ENCODE measurements at places on chromosomes 5 and 9. TPM values are rescaled to one million over a fixed set of nuclear protein-coding genes. Genes with fewer than 3 reads are reported as not detected.

DNA sequence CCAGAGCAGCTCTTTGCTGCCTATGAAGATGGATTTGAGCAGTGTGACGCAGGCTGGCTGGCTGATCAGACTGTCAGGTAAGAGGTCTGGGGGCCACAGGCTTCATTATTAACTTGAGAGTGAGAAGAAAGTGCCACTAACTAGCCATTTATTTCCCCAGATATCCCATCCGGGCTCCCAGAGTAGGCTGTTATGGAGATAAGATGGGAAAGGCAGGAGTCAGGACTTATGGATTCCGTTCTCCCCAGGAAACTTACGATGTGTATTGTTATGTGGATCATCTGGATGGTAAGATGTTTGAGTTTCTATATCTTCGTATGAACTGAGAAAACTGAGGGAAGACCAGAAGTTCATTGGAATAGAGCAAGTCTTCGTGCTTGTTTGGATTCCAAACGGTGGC, 22.1 kb downstream of the VCAN start:
- no peak for DNase-seq

- DNase-seq = no peak
These were observed 285.5 kb upstream of the VLDLR start for GRCh38 chr9:2336055-2336454.

- DNase-seq = no peak
These were observed 155.3 kb upstream of the PPP1R26 start for GRCh38 chr9:135324329-135324728.

DNA sequence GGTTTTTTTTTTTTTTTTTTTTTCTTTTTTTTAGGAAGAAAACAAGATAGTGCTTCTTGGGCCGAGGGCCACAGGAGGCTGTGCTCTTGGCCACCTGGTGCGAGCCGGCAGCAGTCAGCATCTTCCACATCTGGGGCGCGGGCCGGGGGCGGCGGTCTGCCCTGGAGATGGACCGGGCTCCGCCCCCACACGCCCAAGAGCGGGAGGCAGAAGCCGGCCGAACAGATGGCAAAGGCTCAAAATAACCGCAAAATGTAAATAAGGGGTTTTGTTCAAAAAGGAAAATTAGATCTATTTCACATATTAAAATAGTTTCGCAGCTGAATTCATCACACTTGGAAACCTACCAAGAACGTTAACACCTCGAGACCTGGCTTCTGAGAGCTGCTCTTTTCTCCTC, 51.5 kb upstream of the UBAC1 start:
- peak; percentile 65 for DNase-seq

DNA sequence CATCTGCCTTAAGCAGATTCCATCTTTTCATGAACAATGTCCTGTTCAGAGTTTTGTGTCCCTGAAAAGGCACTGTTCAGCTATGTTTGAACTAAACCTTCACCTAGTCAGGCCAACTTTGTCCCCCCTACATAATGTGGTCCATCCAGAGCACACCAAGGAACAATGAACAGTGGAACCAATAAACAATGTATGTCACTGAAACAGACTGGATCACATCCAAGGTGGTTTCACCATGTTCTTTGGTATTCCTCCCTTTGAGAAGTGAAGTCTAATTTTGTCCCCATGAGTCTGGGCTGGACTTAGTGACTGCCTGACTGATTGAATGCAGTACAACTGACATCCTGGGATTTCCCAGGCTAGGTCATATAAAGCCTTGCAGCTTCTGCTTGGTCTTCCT, 174.5 kb downstream of the SLC24A2 start:
- DNase-seq = no peak

- DNase-seq = no peak
These were observed 23.9 kb upstream of the KIF2A start for GRCh38 chr5:62282064-62282463.

DNA sequence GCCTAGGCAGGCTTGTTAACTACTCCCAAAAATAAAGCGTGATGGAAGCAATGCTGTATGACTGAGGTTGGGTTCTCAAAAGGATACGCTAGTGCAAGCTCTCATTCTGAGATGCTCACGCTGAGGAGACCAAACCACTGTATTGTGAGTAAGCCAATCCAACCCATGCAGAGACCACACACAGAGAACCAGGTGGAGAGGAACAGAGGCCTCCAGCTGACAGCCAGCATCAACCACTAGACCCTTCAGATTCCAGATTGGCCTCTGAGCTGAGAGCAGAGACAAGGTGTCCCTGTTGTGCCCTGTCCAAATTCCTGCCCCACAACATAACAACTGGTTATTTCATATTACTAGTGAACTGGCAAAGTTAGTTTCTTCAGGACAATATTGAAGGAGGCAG, 4.5 kb downstream of the TSTD2 start:
- DNase-seq = no peak

- no peak for DNase-seq
These were observed 72.9 kb upstream of the PAM start for GRCh38 chr5:102682101-102682647.

GRCh38 chr5:58484505-58484904, 6.7 kb upstream of the GAPT start:
- no peak for DNase-seq

- no peak for DNase-seq
These were observed 198.4 kb upstream of the MEF2C start for GRCh38 chr5:89081360-89081759.

DNA sequence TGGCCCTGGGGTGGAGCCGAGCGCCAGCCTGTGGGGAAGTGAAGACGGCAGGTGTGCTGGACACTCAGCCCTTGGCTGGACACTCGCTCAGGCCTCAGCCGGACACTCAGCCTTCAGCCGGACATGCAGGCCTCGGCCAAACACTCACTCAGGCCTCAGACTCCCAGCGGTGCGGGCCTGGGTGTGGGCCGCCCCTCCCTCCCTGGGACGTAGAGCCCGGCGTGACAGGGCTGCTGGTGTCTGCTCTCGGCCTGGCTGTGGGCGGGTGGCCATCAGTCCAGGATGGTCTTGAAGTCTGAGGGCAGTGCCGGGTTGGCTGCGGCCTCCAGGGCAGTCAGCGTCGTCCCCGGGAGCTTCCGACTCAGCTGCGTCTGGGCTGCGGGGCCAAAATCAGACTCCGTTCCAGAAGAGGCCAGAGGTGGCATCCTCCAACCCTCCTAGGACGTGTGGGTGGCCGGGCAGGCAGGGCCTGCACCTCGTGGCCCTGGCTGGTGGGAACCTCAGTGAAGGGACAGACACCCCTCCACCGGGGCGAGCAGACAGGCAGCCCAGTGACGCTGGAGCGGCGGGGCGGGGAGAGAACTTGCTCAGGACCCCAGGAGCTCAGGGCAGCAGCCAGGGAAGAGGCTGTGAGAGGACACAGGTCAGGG, 28.4 kb downstream of the SLC6A18 start:
- no peak for DNase-seq

GRCh38 chr5:181212080-181212479, 7.1 kb upstream of the TRIM7 start:
- DNase-seq = peak; percentile 5

GRCh38 chr9:25678147-25678666, at the start of gene TUSC1:
TSS of gene TUSC1 (minus strand) at chr9:25678444. CDS start at chr9:25678312, 132 bp downstream.
- DNase-seq = peak; percentile 97

DNA sequence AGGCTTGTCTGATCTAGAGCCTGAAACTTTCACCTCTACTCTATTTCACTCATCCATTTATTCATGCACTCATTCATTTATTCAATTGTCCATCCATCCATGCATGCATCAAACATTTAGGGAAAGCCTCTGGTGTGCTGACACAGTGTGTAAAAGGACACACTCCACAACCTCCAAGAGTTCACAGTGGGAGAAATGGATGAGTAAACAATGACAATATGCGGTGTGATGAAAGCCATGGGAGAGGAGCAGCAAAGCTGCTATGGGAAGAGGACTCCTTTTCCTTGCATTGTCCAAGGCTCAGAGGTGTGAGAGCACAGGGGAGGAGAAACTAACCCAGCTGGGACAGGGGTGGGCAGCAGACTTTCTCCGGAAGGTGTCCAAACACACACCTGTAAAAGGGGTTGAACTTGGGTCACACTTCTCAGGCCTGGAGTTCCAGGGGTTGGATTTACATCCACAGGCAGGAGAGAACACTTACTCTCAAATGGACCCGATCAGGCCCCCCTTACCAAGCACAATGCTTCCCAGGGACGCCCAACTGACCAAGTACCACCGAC, 21.2 kb upstream of the PFDN1 start:
- DNase-seq = no peak

GRCh38 chr5:179239256-179240135, 105.8 kb downstream of the ADAMTS2 start:
- DNase-seq = peak; percentile 55

- peak; percentile 86 for DNase-seq
These were observed 17.5 kb upstream of the DHFR start for GRCh38 chr5:80672140-80672736.

- DNase-seq = no peak
These were observed 99.8 kb downstream of the RPS23 start for GRCh38 chr5:82178378-82178777.

GRCh38 chr5:173310861-173311785, 17.1 kb downstream of the STC2 start:
- DNase-seq = peak; percentile 87

- DNase-seq = no peak
These were observed 93.7 kb downstream of the PDE4D start for GRCh38 chr5:59799668-59800346.

GRCh38 chr5:111229871-111230810, 6.0 kb downstream of the CAMK4 start:
- DNase-seq = no peak

DNA sequence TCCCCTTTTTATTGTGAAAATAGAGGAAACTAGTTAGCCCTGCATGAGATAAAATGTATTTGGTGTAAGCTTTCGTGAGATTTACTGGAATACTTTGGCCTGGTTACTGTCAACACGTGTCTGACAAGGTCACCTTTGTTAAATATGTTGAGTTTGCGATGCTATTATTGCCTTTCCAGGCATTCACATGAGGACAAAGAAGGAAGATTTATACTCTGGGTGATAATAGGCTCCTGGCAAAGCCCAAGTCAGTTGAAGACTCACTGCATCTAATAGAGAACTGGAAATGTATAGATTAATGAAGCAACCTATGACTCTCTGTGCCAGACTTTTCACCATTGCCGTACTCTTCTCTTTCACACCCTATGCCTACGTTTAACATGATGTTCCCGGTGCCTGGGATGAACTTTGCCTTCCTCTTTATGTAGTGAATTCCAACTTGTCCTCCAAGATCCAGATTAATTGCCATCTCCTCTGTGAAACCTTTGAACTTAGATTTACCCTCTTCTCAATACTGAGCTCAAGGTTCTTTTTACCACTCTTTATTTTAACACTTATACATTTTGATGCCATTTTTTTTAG, 33.9 kb downstream of the ITGA2 start:
- DNase-seq = no peak

GRCh38 chr5:39555788-39556187, 131.0 kb upstream of the DAB2 start:
- DNase-seq = no peak

- no peak for DNase-seq
These were observed 217.6 kb downstream of the CAAP1 start for GRCh38 chr9:26675035-26675434.

GRCh38 chr9:133682818-133683585, 46.8 kb downstream of the DBH start:
- DNase-seq = no peak

DNA sequence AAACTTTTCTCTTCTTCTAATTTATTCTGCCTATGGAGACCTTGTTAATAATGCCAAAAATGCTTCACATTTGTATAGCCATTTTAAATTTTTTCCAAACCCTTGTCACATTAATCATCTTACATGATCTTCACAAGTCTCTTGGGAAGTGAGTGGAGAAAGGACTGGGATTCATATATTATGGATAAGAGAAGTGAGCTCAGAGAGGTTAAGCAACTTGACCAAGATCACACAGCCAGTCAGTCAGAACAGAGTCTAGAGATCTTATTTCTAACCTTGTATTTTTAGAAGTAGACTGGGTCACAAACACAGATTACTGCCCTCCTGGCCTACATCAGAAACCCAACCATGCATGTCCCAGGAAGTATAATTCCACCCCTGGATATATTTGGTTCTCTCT, 218.0 kb upstream of the ADRA1B start:
- DNase-seq = no peak

DNA sequence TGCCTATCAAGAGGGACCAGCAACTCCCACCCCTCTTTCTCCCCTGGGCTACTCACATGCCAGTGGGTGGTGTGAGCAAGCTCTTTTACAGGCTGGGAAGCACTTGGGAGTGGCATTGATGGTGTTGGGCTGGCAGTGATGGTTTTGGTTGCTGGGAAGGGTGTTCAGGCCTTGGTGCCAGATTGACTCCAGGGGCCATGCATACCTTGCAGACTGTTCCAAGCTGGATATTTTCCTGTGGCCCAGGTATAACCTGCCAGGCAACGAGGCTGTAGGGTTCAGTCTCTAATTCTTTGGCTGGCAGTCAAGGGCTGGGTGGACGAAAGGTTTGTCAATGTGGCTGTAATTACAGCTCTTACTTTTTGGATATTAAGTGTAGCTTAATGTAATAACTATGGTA, 177.3 kb downstream of the MACROH2A1 start:
- peak; percentile 63 for DNase-seq

GRCh38 chr9:84667571-84668195, 1.8 kb upstream of the NTRK2 start:
- DNase-seq = no peak

GRCh38 chr5:117982691-117983090, 1005.7 kb downstream of the DTWD2 start:
- no peak for DNase-seq

DNA sequence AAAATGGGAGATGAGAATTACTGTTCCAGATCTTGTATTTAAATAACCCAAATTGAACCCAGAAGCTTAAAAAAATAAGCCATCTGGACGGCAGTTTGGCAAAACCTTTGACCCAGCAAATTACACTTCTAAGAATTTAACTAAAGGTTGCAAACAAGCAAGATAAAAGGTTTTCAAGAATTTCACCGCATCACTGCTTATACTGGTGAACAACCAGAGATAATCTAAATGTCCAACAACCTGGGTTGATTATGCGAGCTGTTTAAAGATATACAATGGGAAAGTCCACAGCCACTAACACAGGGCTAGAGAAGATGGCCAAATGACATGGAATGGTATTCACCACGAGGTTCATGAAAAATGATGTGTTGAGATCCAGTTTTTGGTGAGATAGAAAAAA, 149.3 kb downstream of the GNAQ start:
- no peak for DNase-seq

GRCh38 chr5:93580063-93580926, 724 bp downstream of the NR2F1-AS1 start:
- no peak for DNase-seq

GRCh38 chr5:68086857-68087256, 128.7 kb upstream of the PIK3R1 start:
- DNase-seq = peak; percentile 80

- DNase-seq = no peak
These were observed 316.9 kb downstream of the KCNN2 start for GRCh38 chr5:114678778-114679177.

Gene GPR150
- 0.10 TPM for total RNA-seq

Gene ZDHHC11B
- 14.9 TPM for total RNA-seq

Gene SHB
- total RNA-seq = 23.0 TPM

Gene PCDHB6
- total RNA-seq = 0.95 TPM

Gene CDO1
- total RNA-seq = 4.1 TPM

Gene PROB1
- total RNA-seq = 4.4 TPM

Gene NUTM2F
- not detected for total RNA-seq

Gene PFN3
- not detected for total RNA-seq

Gene RALGPS1
- total RNA-seq = 6.4 TPM

Gene SLC23A1
- total RNA-seq = not detected

Gene ALDH1A1
- total RNA-seq = 235 TPM

Gene SLC36A2
- total RNA-seq = not detected

Gene BRINP1
- 0.86 TPM for total RNA-seq

Gene FAF2
- 27.7 TPM for total RNA-seq

Gene LCN10
- total RNA-seq = 10.0 TPM

Gene ENC1
- total RNA-seq = 12.4 TPM

Gene CD14
- total RNA-seq = 64.6 TPM

Gene SLC6A7
- 0.19 TPM for total RNA-seq

Gene NMRK1
- total RNA-seq = 23.0 TPM
